ENCODE measurements at places on chromosomes 3 and 15.

- no peak for DNase-seq
Observed at GRCh38 chr3:196499061-196499460, 4.5 kb downstream of the RNF168 start.

- DNase-seq = no peak
Observed at GRCh38 chr3:106381286-106381938, 512.6 kb upstream of the CBLB start.

- DNase-seq = no peak
Observed at GRCh38 chr3:48891606-48892005, 7.1 kb downstream of the SLC25A20 start.

- DNase-seq = no peak
Observed at GRCh38 chr3:147370349-147370748, 36.0 kb downstream of the ZIC4 start.

DNA sequence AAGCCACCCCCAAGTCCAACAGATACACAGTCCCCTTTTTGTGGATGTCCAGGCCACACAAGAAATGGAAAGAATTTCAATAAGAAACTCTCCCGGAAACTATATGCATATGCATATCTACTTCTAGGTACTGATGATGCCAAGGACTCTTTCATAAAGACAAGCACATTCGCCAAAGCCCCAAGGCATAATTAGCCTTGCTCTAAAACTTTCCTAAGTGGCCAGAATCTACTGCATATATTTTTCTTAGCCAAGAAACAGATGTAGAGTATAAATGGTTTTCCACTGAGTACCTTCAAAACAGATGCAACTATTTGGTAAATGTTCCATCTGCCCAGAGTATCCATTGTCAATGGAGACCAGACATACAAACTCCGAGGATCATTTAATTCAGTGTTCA is 73.9 kb downstream of the MAGI1 start:
- no peak for DNase-seq

DNA sequence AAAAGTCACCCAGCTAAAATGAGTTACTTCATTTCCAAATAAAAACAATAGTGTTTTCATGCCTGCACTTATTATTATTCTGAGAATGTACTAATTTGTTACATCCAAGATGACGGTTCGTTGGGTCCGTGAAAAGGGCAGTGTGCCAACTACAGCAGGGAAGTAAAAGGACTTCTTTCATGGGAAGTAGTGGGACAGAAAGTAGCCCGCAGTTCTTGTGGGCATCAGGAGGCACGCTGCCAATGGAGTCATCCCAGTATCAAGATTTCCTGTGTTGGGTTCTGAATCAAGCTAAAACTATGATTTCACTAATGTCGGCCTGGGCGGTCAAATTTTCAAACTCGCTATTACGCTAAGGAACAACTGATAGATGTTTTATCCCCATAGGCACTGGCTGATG is 254.5 kb upstream of the SOX2 start:
- DNase-seq = no peak

- no peak for DNase-seq
Observed at GRCh38 chr15:28184166-28184565, 85.1 kb upstream of the OCA2 start.

- no peak for DNase-seq
Observed at GRCh38 chr15:83356501-83357399, 72.3 kb upstream of the BNC1 start.

All from NCI-H2227 treated with DMSO at 0.1 percent for 48 hours (cell line).